GM23248 (cell line): ENCODE measurements at places on chromosomes 16 and 17. TPM values are rescaled to one million over a fixed set of nuclear protein-coding genes. Genes with fewer than 3 reads are reported as not detected.

Gene CNOT1
- 82.8 and 93.1 TPM in 2 replicates for total RNA-seq

Gene RNF222
- not detected in 2 replicates for total RNA-seq

Gene FA2H
- not detected in 2 replicates for total RNA-seq

Gene SPATA22
- total RNA-seq, result not detected in 2 replicates

Gene CASKIN2
- 6.2 and 9.2 TPM in 2 replicates for total RNA-seq

- peaks cover 35% of the 10 kb centered on the region for H3K4me1 ChIP-seq
- no peak overlapping the region for H3K27ac ChIP-seq
- DNase-seq, result no peak
- 0 out of 2 replicates have a peak, but pooled peaks cover 17% of the 10 kb centered on the region for H3K36me3 ChIP-seq
Measured at GRCh38 chr17:46732160-46732559, 86.3 kb downstream of the WNT3 start.

DNA sequence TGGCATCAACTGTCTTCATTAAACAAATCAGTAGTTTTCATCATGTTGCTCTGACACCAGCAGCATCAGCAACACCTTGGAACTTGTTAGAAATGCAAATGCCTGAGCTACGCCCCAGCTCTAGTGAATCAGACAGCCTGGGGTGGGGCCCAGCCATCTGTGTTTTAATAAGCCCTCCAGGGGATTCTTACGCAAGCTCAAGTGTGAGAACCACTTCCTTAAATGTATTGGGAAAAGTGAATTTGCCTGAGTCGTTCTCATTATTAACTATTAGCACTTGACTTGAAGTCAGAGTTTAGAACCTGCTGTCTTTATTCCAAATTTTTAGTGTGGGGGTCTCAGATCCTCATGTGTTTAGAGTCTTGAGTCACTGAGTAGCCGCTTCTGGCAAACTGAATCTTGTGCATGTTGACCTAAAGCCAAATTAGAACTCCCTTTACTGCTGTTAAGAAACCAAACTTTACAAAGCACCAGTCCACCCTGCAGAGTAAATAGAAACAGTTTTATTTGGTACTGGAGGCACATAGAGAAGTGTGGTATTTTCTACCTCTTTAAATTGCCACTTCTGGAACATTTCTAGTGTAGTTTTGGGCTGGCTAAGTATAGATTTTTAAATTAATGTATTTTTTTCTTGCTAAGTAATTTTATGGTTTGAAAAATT is 137.4 kb upstream of the COX10 start:
- peak overlapping the region; percentile 57 for H3K27ac ChIP-seq
- peak; percentile 93 for DNase-seq
- no peak overlapping the region for H3K4me3 ChIP-seq
- H3K4me1 ChIP-seq, result peaks cover 16% of the 10 kb centered on the region; the same call in 1 of the 2 replicates
- no peaks in the 10 kb centered on the region for H3K36me3 ChIP-seq
- H3K27me3 ChIP-seq, result no peaks in the 10 kb centered on the region

- H3K4me3 ChIP-seq, result no peak overlapping the region
- no peak for DNase-seq
- H3K27ac ChIP-seq, result no peak overlapping the region
- H3K27me3 ChIP-seq, result no peaks in the 10 kb centered on the region
- H3K4me1 ChIP-seq, result peaks cover 37% of the 10 kb centered on the region
Measured at GRCh38 chr16:11636172-11636721, 32.0 kb upstream of the SNN start.

DNA sequence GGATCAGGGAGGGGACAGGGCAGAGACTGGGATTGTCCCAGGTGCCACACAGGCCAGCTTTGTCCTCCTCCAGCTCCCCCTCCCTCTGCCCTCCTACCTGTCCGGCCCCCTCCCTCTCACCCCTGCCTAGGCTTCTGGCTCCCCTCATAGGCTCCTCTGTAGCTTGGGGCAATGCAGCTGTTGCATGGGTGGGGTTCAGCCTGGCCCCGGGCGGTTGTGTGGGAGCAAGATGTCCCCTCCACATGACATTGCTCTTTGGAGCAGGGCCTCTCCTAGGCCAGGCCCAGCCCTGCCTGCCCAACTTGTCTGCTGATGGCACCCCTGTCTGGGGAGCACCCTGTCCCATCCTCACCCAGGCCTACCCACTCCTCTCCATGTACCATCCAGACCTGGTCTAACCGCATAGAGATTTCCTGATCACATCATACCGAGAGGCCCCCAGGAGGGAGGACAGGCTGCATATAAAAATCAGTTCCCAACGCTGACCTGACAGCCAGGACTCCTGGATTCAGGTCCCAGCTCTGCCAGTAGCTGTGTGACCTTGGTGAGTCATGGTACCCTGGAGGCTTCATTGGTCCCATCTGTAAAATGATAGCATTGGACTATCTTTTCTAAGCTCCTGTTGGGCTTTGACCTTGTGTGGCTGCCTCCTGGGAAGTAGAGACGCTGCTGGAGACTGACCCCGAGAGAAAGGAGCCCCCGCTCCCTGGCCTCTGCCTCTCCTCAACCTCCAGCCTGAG is 48.8 kb upstream of the DLX4 start:
- no peak overlapping the region for H3K4me3 ChIP-seq
- H3K4me1 ChIP-seq, result no peaks in the 10 kb centered on the region
- H3K27me3 ChIP-seq, result no peaks in the 10 kb centered on the region

DNA sequence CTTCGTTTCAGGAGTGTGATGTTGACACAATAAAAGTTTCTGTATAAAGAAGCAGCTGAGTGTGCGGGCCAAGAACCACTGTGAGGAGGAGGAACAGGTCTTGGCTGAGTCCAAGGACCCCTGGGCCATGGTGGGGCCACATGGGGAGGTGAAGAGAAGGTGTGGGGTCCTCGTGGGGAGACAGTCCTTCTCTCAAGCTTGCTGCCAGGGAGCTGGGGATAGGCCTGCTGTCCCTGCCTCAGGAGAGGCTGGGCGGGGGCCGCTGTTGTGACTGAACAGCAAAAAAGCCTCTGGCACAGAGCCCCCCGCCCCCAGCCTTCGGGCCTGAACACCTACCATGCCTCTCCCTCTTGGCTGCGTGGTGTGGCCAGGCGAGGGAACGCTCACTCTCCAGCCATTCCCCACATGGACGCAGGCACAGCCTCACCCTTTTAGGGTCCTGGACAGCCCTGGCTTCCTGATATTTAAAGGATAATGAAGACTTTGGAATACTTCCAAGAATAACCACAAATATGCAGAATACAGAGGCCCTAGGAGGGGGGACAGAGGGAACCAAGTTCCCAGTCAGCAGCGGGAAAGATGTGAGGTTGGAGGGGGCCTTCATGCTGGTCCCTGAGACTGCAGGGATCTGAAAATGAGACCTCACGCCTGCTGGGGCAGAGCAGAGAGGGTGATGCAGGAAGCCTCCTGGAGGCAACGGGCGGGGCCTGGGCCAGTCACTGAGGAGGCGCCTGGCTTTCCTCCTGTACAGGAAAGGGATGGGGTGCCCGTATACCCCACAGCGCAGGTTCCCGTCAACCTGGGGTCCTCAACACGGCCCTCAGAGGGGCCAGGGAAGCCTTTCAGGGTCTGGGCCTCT is 100.0 kb upstream of the CREBBP start:
- H3K27me3 ChIP-seq, result no peaks in the 10 kb centered on the region
- peaks cover 4% of the 10 kb centered on the region; the same call in 1 of the 2 replicates for H3K36me3 ChIP-seq
- peaks cover 6% of the 10 kb centered on the region; the same call in 1 of the 2 replicates for H3K4me1 ChIP-seq
- DNase-seq, result peak; percentile 34
- no peak overlapping the region for H3K4me3 ChIP-seq

DNA sequence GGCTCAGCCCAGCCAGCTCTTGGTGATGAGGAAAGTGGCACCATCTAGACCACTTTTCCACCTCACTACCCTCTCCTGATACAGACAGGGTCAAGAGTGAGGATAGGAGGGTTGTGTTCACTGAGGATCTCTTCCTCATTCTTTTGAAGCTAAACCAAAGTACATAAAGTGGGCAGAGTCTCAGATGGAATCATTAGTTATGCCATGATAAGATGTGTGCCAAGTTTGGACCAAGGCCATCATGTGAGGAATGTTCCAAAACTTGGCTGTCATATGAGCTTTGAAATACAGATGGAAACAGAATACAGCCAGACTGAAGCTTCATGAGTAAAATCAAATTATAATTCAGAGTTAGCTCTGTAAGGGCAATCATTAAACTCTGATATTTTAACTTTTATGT is 37.2 kb downstream of the ACSM1 start:
- H3K27me3 ChIP-seq, result no peaks in the 10 kb centered on the region
- H3K27ac ChIP-seq, result no peak overlapping the region

- H3K27me3 ChIP-seq, result no peaks in the 10 kb centered on the region
- no peak overlapping the region for H3K27ac ChIP-seq
- H3K36me3 ChIP-seq, result no peaks in the 10 kb centered on the region
- no peak overlapping the region for H3K4me3 ChIP-seq
Measured at GRCh38 chr17:44606658-44607057, 49.4 kb downstream of the FZD2 start.

DNA sequence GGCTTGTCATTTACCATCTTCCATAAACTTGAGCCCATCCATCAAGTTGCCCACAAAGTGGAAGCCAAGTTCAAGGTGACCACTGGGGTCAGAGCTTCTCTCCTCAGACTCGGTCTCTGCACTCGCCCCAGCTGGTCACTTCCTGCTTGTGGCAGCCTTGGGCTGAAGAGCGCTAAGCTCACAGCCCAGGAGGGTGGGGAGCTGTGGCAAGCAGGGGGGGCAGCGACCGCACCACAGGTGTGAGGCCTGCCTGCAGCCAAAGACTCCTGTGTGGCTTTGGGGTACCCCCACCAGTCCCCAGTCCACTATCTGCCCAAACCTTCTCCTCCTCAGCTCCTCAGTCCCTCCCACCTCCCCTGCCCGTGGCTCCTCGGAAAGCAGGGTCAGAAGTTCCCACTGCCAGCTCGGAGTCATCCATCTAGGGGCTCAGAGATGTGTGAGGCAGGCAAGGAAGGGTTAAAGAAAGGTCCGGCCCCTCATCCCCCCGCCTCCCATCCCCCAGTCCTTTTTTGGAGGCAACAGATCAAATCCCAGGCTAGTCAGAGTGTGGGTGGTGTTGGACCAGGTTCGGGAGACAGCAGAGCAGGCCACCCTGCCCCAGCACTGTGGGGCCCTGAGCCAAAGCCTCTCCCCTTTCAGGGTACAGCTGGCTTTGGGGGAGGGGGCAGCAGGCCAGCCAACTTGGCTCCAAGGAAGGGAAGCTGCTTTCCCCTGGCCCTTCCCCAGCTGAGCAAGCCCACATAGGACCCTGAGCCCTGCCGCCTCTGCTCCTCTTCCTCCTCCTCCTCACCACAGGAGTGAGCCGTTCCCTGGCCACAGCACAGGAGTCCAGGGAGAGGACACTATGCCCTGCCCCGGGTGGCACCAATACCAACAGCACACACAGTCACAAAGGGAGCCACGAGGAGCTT is 3.2 kb downstream of the CSF3 start:
- peak; percentile 51 for DNase-seq
- no peaks in the 10 kb centered on the region for H3K36me3 ChIP-seq
- peak overlapping the region; percentile 76 for H3K27ac ChIP-seq
- H3K4me1 ChIP-seq, result peaks cover 44% of the 10 kb centered on the region

GRCh38 chr16:73019457-73020362 is 28.2 kb downstream of the ZFHX3 start:
- peaks cover 24% of the 10 kb centered on the region for H3K4me1 ChIP-seq
- peak overlapping the region; percentile 57 for H3K27ac ChIP-seq
- DNase-seq, result peak; percentile 62
- no peaks in the 10 kb centered on the region for H3K27me3 ChIP-seq
- H3K4me3 ChIP-seq, result peak overlapping the region; percentile 41

DNA sequence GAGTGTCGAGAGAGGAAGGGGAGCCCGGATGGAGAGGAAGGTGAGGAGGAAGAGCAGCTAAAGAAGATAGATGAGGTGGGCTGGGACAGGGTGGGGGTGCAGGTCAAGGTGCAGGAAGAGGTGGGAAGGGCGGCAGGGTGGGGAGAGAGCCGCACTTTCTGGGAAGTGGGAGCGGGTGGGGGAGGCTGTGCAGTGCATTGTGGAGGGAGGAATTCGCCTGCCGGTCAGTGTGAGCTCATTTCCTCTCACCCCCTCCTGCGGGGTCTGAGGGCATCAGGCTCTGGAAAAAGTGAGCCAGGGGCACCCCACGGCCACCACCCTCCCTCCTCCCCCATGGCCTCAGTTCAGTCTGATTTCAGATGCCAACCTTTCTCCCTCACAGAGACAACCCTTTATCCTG is 2.5 kb upstream of the ARHGAP23 start:
- no peak overlapping the region for H3K4me3 ChIP-seq
- H3K27ac ChIP-seq, result no peak overlapping the region
- no peaks in the 10 kb centered on the region for H3K36me3 ChIP-seq
- H3K4me1 ChIP-seq, result peaks cover 32% of the 10 kb centered on the region
- no peak for DNase-seq

GRCh38 chr17:79939755-79940458 is 95.8 kb downstream of the TBC1D16 start:
- no peak for DNase-seq
- H3K4me3 ChIP-seq, result no peak overlapping the region
- no peaks in the 10 kb centered on the region for H3K27me3 ChIP-seq

- H3K27me3 ChIP-seq, result no peaks in the 10 kb centered on the region
- H3K4me3 ChIP-seq, result no peak overlapping the region
- no peaks in the 10 kb centered on the region for H3K36me3 ChIP-seq
- DNase-seq, result peak; percentile 92
- peaks cover 33% of the 10 kb centered on the region for H3K4me1 ChIP-seq
Measured at GRCh38 chr16:80231888-80232287, 308.9 kb upstream of the DYNLRB2 start.

DNA sequence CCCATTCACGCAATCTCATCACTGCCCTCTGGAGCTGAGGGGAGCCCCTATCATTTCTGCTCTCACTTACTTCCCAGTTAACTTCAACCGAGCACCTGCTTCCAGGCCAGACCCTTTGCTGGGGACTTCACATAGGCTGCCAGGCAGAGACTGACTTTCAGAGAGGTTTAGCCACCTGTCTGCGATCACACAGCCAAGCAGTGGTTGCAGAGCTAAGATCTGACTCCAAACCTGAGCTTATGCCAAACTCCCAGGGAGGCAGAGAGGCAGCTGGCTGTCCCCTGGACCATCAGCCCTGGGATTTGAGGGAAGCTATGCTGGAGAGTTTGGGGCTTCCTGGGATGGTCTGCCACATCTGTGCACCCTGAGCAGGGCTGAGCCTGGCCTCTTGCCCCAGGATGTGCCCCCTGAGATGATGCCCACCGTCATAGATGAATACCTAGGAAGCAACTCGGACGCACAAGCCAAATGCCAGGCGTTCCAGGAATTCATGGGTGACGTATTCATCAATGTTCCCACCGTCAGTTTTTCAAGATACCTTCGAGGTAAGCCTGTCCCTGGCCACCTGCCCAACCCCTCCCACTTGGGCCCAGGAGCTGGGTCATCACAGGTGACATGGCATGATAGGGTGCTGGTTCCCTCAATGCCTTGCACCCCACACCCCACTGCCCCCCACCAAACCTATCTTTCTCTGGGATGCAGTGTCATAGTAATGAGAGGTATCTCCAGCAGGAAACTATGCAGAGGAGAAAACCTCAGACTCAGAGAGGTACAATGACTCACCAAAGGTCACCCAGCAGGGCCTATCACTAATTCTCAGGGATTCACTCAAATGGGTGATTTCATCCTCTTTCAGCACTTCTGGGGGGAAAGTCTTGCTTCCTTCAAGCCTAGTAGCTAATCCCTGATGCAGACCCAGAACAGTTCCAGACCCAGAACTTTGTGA is 10.0 kb downstream of the CES3 start:
- DNase-seq, result peak; percentile 66
- H3K27ac ChIP-seq, result no peak overlapping the region
- no peaks in the 10 kb centered on the region for H3K36me3 ChIP-seq
- H3K27me3 ChIP-seq, result 0 out of 2 replicates have a peak, but pooled peaks cover 2% of the 10 kb centered on the region
- H3K4me3 ChIP-seq, result no peak overlapping the region
- H3K4me1 ChIP-seq, result peaks cover 8% of the 10 kb centered on the region; the same call in 1 of the 2 replicates
